Erythroblast (primary cell): ENCODE measurements at places on chromosomes 4 and X.

DNA sequence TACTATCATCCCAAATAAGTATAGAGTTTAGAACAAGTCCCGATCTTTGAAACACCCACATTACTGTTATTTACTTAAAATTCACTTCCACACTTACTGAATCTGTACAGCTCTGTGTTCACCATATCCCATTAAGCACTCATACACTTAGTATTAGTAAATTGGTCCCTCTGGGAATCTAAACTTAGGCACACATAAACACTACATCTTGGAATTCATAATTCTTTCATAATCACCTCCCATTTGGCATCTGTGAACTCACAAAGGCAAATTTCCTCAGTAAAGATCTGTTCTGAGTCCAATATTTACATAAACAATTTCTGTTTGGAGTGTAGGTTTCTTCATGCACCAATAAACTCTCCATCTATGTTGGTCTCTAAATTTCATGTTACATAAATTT lies 52.6 kb upstream of the PPARGC1A start:
- no peak for DNase-seq

DNA sequence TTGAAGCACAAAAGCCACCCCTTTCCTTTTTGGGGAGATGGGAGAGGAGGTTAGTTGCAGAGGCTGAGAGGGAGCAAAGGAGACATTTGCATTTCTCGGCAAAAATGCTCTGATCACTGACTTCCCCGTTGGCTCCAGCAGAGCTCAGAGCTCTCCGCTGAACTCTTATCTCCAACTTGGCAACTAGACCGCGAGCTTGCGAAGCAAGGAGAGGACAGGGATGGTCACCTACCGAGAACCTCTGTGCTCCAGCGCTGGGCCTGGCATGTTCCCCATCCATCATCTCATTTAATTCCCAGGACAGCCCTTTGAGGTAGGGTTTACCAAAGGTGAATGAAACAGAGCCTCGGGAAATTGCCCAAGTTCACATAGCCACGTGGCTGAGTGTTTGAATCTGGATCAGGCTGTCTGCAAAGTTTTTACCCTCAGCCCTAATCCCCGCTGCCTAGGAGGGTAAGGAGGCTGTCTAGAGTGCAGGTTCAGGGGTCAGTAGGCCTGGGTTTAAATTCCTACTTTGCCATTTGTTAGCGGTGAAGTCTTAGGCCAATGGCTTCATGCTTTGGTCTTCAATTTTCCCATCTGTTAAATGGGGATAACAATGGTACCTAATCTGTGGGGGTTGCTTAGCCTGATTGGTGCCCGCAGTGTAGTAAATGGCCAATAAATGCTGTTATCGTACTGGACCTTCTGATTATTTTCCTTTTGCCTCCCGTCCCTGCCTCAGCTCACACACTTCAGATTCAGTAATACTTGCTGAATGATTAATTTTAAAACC lies 3.8 kb upstream of the CITED1 start:
- peak; percentile 29 for DNase-seq

DNA sequence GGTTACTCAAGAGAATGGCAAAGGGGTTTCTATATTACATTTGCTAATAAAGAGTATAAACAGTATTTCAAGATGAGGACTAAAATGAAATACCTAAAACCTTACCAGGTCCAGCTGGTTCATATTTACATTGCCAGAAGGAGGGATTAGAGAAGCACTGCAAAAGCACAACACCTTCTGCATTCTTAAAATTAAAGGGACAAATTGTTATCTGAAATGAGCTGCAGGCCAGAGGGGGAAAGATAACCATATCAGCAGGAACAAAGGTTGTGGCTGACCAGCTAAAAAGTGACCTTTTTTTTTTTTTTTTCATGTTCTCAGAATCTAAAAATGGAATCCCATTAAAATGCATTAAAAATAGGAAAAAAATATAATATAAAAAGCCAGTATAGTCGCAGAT lies 39.7 kb downstream of the AFF2 start:
- DNase-seq, result peak; percentile 74

GRCh38 chr4:121943941-121944340 lies 7.9 kb downstream of the TRPC3 start:
- DNase-seq, result no peak

GRCh38 chr4:125440814-125441213 lies 126.1 kb downstream of the FAT4 start:
- DNase-seq, result no peak

- peak; percentile 16 for DNase-seq
Observed at GRCh38 chr4:150722908-150723362, 141.0 kb downstream of the MAB21L2 start.

GRCh38 chrX:109873983-109874382 lies 128.9 kb upstream of the TMEM164 start:
- DNase-seq, result no peak

- no peak for DNase-seq
Observed at GRCh38 chr4:182137343-182137742, 105.9 kb upstream of the TENM3 start.

GRCh38 chr4:41044791-41045190 lies 169.6 kb downstream of the APBB2 start:
- no peak for DNase-seq

DNA sequence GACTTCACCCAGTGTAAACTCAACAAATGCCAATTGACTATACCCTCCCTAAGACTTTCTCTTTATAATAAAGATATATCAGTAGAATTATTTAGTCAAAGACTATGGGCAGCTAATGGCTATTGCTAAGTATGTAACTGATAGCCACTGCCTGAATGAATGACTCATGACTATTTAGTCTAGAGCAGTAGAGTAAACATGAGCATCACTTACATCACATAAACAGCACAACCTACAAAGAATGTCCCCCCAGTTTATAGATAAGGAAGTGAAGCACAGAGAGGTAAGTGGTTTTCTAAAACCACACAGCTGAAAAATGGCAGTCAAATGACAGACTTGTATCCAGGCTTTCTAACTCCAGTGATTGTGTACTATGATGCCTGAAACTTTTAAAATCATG lies 507.0 kb downstream of the PPARGC1A start:
- no peak for DNase-seq

DNA sequence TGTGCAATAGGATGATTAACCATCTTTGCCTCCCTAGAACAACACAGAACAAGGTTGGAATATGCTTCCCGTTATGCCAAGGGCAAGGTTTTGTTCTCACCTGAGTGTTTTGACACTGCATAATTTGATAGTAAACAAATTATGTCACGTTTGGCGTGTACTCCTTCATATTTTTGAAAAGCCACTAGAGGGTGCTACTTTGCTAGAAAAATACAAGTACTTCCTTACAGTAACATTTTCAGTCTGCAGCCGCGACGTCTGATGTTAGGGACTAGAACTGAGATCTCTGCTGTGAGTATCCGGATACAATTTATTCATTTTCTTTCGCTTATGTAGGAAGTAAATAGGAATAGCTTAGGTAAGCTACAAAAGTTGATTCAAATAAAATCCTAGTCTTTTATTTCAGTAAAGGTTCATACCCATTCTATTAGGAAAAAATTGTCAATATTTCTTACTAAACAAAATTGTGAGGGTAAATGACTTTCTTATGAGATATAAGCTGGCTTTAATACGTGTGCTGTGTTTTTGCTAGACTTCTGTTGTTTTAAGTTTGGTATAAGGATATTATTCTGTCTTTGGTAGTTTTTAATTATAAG lies 181.1 kb upstream of the WDFY3 start:
- peak; percentile 49 for DNase-seq

GRCh38 chrX:130575831-130576389 lies 174.1 kb downstream of the RBMX2 start:
- DNase-seq, result peak; percentile 55

GRCh38 chr4:16461362-16461761 lies 235.1 kb upstream of the TAPT1 start:
- DNase-seq, result no peak

- DNase-seq, result no peak
Observed at GRCh38 chr4:40827758-40828157, 78.0 kb downstream of the NSUN7 start.

GRCh38 chrX:150607201-150607600 lies 38.8 kb downstream of the MTM1 start:
- no peak for DNase-seq

- DNase-seq, result no peak
Observed at GRCh38 chr4:41881981-41882624, 53.1 kb upstream of the TMEM33 start.

- DNase-seq, result no peak
Observed at GRCh38 chrX:147735364-147735763, 176.4 kb upstream of the FMR1 start.

DNA sequence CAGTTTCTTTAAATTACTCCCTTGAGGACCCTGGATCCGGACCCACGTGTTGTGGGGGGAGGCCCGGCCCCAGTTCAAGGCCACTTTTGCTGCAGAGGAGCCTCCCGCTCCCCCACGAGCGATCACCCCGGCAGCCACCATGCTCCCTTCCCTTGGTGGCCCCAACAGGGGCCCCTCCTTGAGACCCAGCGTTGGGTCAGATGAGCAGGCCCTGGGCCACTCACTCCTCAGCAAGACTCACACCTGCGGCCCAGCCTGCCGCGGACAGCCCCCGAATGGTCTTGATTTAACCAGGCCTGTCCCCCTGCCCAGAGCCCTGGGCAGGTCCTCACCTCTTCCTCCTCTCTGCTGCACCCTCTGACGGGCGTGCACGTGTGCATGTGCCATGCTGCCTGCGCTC lies 4.3 kb downstream of the CPLX1 start:
- no peak for DNase-seq

DNA sequence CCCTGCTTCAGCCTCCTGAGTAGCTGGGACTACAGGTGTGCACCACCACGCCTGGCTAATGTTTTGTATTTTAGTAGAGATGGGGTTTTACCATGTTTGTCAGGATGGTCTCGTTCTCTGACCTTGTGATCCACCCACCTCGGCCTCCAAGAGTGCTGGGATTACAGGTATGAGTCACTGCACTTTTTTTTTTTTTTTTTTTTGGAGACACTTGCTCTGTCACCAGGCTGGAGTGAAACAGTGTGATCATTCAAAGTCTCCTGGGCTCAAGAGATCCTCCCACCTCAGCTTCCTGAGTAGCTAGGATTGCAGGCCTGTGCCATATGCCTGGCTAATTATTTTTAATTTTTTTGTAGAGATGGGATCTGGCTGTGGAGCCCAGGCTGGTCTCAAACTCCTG lies 338.8 kb downstream of the PPP3CA start:
- DNase-seq, result no peak

GRCh38 chrX:109190542-109190941 lies 291.3 kb downstream of the GUCY2F start:
- no peak for DNase-seq

DNA sequence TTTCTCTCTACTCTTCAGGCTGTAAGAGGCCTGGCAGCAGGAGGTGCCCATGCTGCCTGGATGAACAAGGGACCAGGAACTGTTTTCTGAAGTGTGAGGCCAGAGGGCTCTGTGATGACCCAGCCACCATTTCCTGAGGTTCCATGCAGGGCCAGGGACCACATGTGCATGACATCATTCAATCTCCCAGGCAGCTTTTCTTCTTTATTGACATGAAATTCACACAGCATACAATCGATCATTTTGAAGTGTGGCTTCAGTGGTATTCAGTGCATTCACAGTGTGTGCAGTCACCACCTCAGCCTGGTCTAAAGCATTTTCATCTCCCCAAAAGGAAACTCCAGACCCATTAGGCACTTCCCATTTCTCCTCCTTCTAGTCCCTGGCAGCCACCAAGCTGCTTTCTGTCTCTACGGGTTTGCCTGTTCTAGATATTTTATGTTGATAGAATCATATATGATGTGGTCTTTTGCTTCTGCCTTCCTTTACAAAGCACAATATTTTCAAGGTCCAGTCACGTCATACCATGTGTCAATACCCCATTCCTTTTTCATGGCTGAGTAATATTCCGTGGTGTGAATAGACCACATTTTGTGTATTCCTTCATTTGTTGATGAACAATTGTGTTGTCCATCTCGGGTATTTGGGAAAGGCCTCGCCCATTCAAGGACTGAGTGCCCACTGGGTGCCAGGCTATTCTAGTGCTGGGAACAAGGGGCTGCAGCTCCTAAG lies 93.1 kb downstream of the PSAPL1 start:
- DNase-seq, result no peak

- no peak for DNase-seq
Observed at GRCh38 chr4:97627750-97628149, 515.5 kb downstream of the STPG2 start.

GRCh38 chr4:74038086-74038424 lies 434 bp downstream of the CXCL3 start:
- peak; percentile 77 for DNase-seq

DNA sequence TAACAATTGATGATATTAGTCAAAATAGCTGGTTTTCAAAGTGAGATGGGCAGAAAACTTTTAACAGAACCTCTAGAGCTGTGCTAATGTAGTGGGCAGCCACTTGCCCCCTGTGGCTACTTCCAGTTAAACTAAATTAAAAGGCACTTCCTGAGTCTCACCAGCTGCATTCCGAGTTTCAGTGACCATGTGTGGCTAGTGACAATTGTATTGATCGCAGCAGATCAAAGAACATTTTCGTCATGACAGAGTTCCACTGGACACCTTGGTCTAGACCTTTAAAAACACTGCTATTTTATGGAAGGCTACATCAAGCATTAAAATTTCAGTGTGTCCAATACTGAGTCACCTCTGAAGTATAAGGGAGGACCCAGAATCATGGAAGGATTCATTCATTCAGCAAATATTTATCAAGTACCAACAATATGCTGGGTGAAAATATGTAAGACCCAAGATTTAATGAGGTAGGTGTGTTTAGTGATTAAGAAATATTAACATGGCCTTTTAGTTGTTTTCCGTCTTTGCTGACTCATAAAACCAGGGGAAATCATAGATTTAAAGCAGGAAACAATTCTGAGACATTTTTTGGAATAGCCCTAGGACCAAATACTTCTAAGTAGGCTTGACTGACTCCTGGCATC lies 5.1 kb upstream of the FAT1 start:
- no peak for DNase-seq

- no peak for DNase-seq
Observed at GRCh38 chrX:111387470-111388070, 24.4 kb downstream of the DCX start.

- DNase-seq, result no peak
Observed at GRCh38 chrX:19410259-19410658, 66.5 kb downstream of the PDHA1 start.

- DNase-seq, result no peak
Observed at GRCh38 chrX:129007631-129008030, 515.7 kb downstream of the SMARCA1 start.

- no peak for DNase-seq
Observed at GRCh38 chr4:103928370-103928769, 208.6 kb upstream of the TACR3 start.

DNA sequence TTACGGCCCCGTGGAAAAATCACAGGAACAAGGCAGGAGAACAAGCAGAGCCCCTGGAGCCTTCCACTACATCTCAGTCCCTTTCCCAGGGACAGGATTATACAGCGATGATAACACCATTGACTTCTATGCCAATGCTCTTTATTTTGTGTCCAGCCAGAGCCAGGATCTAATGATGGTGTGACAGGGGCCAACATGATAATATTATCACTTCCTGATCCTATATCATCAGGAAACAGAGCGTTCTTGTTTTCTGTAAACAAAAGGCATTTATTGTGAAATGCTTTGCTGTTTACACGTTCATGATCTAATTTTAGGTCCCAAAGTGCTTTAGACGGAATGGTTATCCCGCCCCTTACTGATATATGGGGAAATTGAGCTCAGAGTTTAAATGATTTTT lies 12.8 kb downstream of the TMPRSS11E start:
- DNase-seq, result no peak
